Left lung (tissue), 14 donors: ENCODE measurements at places on chromosomes 6 and 20. TPM values are rescaled to one million over a fixed set of nuclear protein-coding genes. Genes with fewer than 3 reads are reported as not detected.

The LCA5 gene
- total RNA-seq: 5.1 TPM

GRCh38 chr6:153138930-153139329 is 7.8 kb upstream of the RGS17 start:
- H3K36me3 ChIP-seq: no peaks in the 10 kb centered on the region
- H3K27ac ChIP-seq: no peak overlapping the region
- no peaks in the 10 kb centered on the region for H3K4me1 ChIP-seq
- no peak overlapping the region for H3K4me3 ChIP-seq
- no peaks in the 10 kb centered on the region for H3K27me3 ChIP-seq

- H3K4me1 ChIP-seq: no peaks in the 10 kb centered on the region
- H3K27me3 ChIP-seq: no peaks in the 10 kb centered on the region
- no peak overlapping the region for H3K4me3 ChIP-seq
- H3K27ac ChIP-seq: no peak overlapping the region
- no peak for DNase-seq
These were observed 85.8 kb downstream of the DZANK1 start for GRCh38 chr20:18380908-18381529.

DNA sequence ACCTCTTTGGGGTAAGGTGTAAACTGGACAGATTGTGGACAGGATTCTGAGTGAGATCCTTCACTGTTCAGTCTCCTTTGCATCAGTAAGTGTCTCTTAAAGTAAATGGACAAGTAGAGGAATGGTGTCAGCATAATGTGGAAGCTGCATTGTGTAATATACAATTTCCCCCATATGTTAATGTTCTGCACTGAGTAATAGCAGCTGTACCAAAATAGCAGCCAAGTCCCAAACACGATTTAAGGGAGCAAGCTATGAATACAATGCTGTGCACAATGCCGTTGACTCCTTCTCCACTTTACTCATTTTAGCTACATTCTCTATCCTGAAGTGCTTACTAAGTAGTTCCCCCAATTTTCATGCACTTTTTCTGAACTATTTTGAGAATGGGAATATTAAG is 21.1 kb upstream of the TRIM26 start:
- DNase-seq: no peak
- no peak overlapping the region for H3K4me3 ChIP-seq
- H3K27ac ChIP-seq: no peak overlapping the region
- H3K4me1 ChIP-seq: no peaks in the 10 kb centered on the region

DNA sequence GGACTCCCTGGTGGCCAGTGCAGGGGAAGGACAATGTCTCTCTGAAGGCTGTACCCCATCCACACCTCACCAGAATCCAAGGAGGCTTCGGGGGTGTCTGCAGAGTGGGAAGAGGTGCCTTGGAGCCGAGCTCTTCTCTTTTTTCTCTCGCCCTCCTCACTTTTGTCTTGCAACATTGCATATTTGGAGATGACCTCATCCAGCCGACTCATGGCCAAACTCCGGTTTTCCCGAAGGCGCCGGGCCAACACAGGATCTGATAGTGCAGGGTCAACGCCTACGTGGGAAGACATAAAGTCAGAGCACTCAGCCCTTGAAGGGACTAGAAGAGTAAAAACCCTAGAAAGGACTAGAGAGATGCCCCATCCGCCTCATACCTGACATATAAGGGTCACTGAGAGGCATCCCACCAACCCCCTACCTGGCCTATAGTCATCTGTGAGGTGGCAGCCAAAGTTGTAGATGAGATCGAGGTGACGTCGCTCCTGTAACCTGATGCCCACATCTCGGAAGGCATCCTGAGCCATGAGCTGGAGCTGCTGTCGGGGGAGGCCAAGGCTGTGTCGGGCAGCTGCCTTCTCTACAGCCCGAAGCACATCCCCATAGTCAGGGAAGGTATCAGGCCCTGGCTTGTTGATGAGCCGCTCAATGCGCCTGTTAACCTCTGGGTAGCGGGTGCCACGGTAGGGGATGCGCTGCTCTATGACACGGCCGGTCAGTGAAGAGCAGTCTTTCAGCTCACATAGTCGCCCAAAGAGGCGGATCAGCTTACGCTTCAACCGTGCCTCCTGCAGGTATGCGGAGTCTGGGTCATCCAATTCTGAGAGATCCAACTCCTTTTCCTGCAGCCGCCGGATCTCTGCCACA is 3.0 kb upstream of the ZBTB22 start:
- H3K4me1 ChIP-seq: peaks cover 71% of the 10 kb centered on the region
- no peak for DNase-seq
- peaks cover 39% of the 10 kb centered on the region for H3K36me3 ChIP-seq
- peak overlapping the region; percentile 26 for H3K27ac ChIP-seq
